Caki2 (cell line): ENCODE measurements at places on chromosomes 5 and 9.
A peak's percentile ranks its signal among the peaks of the same experiment; 100 is the strongest.

DNA sequence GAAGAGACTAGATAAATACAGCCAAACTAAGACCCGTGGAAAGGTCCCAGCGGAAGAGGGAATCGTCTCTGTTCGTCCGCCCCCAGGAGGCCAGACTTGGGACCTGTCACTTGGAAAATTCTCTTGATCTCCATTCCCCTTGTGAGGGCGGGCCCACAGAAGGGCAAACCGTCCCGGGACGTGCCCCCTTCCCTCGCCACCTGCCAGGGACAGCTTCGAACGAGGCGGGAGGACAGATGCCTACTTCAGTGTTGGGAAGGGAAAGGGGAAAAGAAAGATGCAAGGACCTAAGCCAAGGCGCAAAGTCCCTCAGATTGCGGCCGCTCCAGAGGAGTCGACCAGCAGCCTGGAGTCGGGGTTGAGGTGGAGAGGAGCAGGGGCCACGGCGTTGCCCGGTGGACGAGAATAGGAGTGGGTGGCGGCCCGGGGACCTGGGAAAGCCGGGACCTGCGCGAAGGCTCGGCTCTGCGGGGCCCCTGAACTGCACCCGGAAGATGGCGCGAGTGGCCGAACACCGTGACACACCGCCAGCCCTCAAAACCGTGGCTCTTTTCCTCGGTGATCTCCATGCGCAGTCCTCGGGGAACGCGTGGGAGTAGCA is 4.4 kb upstream of the EBF1 start:
- DNase-seq: no peak

DNA sequence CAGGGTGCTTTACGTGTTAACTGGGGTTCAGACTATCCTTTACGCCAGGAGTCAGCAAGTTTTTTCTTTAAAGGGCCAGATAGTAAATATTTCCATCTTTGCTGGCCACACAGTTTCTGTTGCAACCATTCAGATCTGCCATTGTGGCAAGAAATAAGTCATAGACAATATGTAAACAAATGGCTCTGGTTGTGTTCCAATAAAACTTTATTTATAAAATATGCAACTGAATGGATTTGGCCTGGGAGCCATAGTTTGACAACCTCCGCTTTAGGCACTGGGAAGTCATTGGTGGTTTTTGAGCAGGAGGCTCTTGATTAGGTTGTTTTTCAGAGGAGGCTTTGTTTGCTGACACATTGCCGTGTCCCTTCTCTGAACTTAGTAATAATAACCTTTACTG is 90.7 kb downstream of the INSYN2B start:
- DNase-seq: no peak

GRCh38 chr9:37201581-37201980 is 81.2 kb downstream of the ZCCHC7 start:
- DNase-seq: no peak

GRCh38 chr5:38765399-38765861 is 80.4 kb upstream of the OSMR start:
- peak; percentile 36 for DNase-seq

GRCh38 chr9:78788101-78788500 is 491.2 kb downstream of the PSAT1 start:
- DNase-seq: no peak

DNA sequence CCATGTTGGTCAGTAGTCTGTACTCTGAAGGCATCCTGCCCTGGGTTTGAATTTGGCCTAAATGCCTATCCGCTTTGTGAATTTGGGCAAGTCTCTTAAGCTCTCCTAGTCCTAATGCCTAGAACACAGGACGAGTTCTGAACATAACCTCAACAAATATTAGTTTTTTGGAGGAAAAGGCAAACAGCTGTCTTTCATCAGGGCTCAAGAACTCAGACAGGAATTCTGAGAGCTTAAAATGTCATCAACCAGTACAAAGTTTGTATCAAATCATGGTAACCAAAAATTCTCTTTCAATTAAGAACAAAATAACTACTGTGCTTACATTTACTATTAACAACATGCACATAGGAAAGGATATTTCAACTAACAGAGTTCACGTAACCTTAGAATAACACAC is 182.5 kb upstream of the PPP1R2B start:
- DNase-seq: no peak

GRCh38 chr9:121598167-121598964 is 53.1 kb upstream of the DAB2IP start:
- DNase-seq: no peak

- DNase-seq: no peak
Observed at GRCh38 chr9:4048441-4048840, 251.4 kb downstream of the GLIS3 start.

GRCh38 chr5:66324357-66324756 is 180.3 kb downstream of the SREK1 start:
- DNase-seq: no peak

GRCh38 chr9:7405924-7406604 is 393.5 kb downstream of the DMAC1 start:
- DNase-seq: no peak

DNA sequence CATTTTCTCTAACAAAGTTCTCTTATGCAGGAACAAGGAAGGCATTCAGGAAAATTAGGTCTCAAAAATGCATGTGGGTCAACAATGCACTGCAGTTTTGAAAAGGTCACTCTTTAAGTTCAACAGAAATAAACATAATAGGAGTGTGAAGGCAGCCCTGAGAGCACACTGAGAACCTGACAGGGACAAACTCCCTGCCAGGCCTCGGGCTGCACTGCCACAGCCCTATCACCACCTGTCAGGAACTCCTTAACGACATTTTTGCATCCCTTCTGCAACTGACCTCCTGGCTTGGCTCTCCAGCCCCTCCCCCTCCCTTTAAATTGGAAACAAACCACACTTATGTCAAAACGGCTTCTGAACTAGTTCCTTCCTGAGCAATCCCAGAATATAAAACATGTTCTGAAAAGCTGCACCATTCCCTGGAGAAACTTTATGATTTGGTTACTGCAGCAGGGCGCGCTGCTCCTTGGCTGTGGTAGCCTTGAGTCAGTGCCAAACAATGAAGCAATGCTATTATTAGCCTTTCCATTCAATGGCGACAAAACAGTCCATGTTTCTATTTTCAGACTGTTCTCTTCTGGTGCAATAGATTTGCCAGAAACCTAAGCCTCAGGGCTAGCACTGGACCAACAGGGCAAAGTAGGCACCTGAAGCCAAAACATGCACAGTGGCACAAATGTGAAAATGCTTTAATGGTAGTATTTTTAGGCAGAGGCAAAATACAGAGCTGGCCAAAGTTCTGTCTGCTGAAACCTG is 160.1 kb upstream of the ZNF608 start:
- DNase-seq: peak; percentile 52

GRCh38 chr5:78235289-78235688 is 59.2 kb downstream of the AP3B1 start:
- DNase-seq: no peak

DNA sequence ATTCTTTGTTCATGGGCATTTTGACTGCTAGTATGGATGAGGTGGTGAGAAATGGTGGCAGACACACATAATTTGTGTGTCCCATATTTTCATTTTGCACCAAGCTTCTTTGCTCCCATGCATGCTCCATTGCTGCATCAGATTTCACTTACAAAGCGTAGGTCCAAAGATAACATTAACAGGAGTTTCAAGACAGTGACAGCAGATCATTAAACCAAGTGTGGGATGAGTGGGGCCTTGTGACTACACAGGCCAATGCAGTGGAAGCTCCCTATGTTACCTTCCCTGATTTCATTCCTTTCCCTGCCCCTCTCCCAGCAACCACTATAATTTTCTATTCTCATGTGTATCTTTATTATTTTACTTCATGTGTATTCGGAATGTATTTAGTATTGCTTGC is 142.0 kb downstream of the AOPEP start:
- peak; percentile 47 for DNase-seq

DNA sequence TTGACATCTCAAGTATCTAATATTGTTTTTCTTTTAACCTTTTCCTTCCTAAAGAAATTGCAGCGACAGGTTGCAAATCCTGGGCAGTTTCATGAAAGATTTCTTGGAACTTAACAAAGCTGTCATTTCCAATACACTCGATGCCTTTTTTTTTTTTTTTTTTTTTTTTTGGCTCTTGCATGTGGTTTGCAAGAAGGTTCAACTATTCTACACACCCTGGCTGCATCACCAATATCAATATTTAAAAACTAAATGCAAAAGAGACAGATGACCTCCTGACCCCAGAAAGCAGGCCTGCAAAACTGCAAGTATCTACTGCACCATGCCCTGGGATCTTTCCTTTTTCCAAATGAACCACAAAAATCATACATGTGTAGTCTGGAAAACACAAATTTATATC is 4.4 kb upstream of the NFIB start:
- DNase-seq: peak; percentile 26

DNA sequence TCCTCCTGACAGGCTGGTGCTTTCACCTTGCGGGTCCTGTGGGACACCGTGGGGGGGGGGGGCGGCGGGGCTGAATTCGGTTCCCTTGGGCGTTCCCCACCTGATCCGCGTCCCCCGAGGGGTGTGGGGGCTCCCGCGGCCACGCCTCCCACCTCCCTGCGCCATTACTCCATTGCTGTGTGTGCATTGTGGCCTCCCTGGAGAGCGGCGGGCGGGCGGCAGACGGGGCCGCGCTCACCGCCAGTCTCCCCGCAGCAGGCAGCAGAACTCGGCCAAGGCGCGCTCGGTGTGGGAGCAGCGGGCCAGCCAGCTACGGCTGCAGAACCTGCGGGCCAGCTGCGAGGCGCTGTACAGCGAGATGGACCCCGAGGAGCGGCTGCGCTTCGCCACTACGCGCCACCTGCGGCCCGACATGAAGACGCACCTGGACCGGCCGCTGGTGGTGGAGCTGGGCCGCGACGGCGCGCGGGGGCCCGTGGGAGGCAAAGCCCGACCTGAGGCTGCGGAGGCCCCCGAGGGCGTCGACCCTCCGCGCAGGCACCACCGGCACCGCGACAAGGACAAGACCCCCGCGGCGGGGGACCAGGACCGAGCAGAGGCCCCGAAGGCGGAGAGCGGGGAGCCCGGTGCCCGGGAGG is 145.3 kb downstream of the CACNA1B start:
- no peak for DNase-seq

DNA sequence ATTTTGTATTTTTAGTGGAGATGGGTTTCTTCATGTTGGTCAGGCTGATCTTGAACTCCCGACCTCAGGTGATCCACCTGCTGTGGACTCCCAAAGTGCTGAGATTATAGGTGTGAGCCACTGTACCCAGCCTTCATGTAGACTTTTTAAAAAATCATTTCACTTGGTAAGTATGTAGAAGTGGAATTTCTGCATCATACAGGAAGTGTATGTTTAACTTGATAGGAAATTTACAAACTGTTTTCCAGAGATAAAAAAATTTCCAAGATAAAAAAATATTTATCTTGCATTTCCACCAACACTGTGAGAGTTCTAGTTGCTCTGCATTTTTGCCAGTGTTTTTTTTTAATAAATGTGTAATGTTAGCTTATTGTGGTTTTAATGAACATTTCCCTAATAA is 155.8 kb downstream of the ZNF608 start:
- no peak for DNase-seq

DNA sequence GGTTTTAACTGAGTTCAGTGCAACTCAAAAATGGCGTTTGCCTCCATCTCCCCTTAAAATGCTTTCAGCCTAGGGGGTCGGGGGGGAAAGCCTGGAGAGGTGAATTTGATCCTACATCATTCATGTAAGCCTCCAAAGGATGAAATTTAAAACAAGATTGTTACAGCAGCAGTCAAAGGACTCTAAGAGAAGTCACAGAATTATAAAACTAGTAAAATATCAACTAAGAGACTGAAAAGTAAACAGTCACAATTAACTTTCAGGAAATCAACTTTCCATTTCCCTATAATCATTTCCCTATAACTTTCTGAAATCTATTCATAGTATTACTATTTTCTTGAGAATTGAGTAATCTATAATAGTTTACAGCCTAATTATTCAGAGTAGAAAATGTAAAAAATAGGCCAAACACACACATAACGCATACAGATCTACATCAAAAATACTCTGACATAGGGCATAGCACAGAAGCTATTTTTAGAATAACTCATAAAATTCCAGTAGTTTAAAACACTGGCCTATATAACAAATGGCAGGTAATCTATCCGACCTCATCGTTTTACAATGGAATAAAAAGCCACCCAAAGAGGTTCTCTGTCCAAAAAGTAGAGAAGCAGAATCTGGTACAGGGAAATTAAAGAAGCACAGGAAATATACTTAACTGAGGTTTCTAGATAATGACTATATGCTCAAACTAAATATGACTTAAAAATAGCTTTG is 37.6 kb downstream of the FBXL17 start:
- no peak for DNase-seq

DNA sequence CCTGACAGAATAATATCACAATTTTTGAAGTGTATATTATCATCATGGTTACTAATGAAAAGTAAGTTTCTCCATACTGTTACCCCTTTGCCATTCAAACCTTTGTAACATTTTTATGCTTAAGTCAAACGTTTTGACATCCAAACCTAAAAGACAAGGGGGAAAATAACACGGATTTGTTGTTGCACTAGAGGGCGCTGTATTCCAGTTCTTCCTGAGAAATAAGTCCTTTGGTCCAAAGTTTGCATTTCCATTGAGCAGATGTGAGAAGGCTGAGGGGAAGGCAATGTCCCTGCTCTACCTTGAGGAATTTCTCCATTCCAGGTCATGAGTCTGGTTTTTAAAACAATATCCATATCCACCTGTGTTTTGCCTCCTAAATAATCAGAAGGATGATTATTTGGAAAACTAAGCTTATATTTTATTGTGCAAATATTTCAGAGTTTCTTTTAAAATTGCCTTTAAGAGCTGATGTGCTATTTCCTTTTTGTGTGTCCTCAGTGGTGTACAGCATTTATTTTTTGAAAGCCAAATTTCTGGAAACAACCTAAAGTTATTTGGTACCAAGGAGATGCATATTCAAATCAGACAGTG is 9.7 kb downstream of the LECT2 start:
- peak; percentile 47 for DNase-seq

GRCh38 chr5:98524773-98525172 is 248.7 kb upstream of the RGMB start:
- DNase-seq: no peak
